Mesenchymal stem cell (in vitro differentiated cells and primary cell): ENCODE measurements at places on chromosomes 12 and 14.
A peak's percentile ranks its signal among the peaks of the same experiment; 100 is the strongest.

- no peak for DNase-seq
Observed at GRCh38 chr12:1984759-1985158, 19.5 kb downstream of the DCP1B start.

DNA sequence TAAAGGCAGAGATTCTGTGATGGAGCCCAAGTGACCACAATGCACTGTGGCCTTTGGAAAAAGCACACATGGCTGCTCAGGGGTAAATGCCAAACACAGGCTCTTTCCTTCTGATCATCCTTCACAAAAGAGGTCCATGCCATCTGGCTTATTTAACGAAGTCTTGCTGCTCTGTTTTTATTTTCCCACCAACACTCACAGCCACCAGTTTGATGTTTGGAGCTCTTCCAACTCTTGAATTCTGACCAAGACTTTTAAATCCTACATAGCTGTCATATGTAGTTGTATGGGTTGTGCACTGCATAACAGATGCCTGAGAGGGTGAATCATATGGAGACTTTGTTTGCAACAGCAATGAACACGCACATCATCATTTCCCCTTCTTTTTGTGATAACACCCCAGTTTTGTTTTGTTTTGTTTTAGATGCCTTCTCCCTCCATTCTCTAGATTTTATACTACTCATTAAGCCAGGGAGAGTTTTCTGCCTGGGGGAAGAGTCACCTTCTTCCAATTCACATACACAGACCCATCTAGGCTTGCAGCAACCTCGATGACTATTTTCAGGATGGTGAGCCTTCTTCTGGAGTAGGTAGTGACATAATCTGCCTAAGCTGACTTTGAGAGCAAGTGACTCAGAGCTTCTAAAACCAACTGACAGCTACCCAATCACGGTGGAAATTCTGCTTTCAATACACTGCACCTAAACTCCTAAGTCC, 145.2 kb upstream of the WSCD2 start:
- DNase-seq: no peak

GRCh38 chr12:109433618-109434017, 43.5 kb downstream of the KCTD10 start:
- DNase-seq: no peak

- peak; percentile 9 for DNase-seq
Observed at GRCh38 chr12:614411-614970, 48.8 kb downstream of the NINJ2 start.

GRCh38 chr14:77543637-77544334, 45.2 kb upstream of the ISM2 start:
- DNase-seq: peak; percentile 18

GRCh38 chr14:77985211-77985615, 185.0 kb upstream of the NRXN3 start:
- DNase-seq: no peak

DNA sequence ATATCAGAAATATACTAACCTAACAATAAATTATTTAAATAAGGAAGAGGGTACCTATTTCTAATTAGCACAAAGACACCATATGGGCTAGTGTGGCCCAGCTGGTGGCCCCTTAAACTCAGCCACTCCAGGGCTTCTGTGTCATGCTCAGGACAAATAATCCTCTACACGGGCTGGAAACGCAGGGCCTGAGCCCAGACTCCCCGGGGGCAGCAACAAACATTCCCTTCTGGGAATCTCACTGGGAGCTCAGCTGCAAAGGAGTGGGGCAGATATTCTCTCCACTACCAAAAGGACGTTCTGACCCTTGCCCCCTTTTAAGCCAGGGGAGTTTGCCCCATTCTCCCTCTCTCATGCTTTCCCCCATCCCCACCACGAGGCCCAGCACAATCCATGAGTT, 43.7 kb upstream of the ELK3 start:
- DNase-seq: no peak

GRCh38 chr14:83960832-83961512, 1569.0 kb upstream of the FLRT2 start:
- no peak for DNase-seq

DNA sequence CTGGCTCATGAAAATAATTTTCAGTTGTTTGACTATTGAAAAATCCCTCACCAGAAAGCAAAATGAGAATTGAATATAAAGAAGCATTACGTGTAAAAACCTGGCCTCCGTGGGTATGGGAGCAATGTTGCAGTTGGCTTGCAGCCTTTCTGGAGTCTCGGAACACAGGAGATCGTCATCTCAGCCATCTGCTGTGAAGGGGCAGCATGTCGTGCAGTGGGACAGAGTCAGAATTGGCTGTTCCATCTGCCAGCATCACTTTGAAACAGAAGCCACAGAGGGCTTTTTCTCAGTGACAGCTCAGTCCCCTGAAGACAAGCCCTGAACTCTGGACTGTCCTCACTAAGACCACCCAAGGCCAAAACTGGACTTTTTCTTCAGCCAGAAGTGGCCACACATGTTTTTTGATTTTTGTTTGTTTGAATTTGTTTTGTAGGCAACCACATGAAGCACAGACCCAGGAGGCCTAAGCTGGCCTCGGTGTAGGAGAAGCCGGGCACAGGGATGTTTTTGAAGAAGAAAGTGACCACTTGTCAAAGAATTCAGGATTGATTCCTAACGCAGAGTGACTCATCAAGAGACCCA, 170.8 kb upstream of the DYRK2 start:
- no peak for DNase-seq

GRCh38 chr14:78530078-78530477, 359.9 kb downstream of the NRXN3 start:
- no peak for DNase-seq

- peak; percentile 57 for DNase-seq
Observed at GRCh38 chr12:188910-189621, 24.9 kb downstream of the SLC6A12 start.

GRCh38 chr12:114013575-114014345, 47.6 kb upstream of the RBM19 start:
- DNase-seq: no peak

GRCh38 chr14:106586098-106586704, 1059.8 kb downstream of the TMEM121 start:
- DNase-seq: no peak

DNA sequence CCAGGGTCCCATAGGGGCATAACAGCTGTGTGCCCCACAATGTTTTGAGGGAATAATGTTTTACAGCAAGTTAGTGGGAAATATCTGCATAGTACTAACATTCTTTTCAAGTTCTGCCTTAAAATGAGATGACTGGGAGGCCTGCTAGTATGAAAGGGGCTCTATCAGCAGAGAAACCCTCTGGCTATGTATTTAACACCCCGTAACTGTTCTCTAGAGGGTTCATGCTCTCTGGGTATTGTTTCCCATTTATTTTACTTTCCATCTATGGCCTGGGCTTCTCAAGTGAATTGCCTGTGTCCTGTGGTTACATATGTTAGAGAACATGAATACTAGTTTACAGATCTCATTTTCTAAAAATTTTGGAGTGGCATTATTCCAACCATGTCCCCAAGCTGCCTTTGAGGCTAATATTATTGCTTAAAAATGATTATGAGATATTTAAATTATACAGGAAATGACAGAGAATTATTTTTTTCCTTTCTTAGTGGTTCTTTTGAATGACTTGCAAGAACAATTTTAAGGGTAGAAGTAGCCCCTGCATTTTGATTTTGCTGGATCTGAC, 37.5 kb downstream of the GNG2 start:
- no peak for DNase-seq

GRCh38 chr12:100473050-100473715, 483 bp upstream of the NR1H4 start:
- peak; percentile 8 for DNase-seq

- DNase-seq: no peak
Observed at GRCh38 chr14:97719931-97720330, 922.7 kb downstream of the VRK1 start.

GRCh38 chr14:95491936-95492608, 24.4 kb downstream of the SYNE3 start:
- no peak for DNase-seq

- no peak for DNase-seq
Observed at GRCh38 chr14:95015046-95015445, 142.3 kb downstream of the DICER1 start.

DNA sequence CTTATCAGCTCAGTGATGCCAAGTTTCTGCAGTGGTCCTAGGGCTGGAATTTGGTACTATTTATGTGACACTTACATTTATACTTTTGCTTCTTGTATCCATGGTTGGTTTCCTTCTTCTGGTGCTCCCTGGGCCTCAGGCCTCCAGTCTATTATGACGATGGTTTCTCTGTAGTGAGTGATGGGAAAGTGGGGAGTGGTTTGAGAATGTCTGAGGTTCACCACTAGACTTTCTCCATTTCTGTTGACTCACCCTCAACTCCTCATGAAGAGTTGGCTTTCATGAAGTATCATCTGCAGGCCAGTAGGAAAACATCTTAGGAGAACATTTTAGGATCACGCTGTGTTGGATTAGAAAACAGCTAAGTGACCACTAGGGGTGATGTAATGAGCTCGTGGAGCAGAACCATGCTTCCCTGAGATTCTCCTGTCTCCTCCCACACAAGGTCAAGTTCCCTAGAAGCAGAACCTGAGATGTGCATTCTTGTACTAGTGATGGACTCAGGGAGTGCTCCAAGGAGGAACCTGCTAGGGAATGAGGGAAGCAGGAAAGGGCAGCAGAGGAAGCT, 32.1 kb downstream of the RPH3A start:
- DNase-seq: no peak

DNA sequence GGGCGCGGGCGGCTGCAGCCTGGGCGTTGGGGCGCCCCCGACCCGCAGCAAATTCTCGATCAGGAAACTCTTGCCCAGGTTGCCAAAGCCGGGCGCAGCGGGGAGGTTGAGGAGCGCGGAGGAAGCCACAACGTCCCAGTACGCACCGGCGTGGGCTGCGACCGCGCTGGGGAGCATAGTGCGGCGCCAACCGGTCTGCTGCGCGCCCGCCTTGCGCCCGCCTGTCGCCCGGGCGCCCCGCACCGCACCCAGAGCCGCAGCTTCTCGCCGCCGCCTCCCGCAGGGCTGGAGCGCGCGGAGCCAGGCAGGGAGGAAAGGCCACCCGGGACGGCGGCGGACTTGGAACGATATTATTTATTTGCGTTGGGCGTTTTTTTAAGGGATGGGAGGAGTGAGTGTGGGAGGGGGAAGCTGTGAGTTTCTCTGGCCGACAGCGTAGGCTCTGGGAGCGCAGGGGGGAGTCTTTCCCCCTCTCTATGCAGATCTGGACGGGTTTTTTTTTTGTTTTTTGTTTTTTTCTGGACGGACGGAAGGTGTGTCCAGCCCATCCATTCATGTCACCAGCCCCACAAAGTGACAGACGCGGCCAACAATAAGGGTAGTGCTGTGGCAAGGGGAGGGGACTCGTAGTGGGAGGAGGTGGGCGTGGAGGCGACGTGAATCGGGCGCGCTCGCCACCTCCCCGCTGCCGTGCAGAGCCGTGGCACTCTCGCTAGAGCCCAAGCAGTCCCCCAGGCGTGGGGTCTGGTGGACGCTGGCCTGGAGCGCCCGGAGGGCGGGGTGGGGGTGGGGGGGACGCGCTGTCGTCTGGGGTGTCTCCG, at the start of gene DBX2:
Gene DBX2 (minus strand): TSS at position 349 of the 821 bp plus-strand sequence. CDS start 172 bp downstream, at position 177.
- no peak for DNase-seq

DNA sequence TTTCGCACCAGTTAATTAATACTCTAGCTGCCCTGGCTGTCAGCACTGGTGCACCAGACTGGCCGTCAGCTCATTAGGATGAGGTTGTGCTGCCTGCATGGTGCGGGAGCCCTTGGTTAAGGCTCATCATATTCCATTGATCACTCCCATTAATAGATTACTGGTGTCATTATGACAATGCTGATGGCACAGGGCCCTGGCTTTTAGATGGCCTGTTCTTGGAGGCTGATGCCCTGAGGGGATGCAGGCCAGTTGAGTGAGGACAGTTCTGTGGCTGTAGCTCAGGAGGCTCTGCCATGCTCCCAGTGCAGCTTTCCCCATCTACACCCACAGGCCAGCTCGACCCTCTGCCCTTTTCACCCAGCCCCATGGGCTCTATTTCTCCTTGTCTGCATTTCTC, 126.6 kb downstream of the PRMT8 start:
- no peak for DNase-seq

GRCh38 chr14:76698631-76699030, 62.6 kb upstream of the VASH1 start:
- DNase-seq: no peak

GRCh38 chr14:89805501-89805900, 149.0 kb downstream of the EFCAB11 start:
- peak; percentile 55 for DNase-seq

DNA sequence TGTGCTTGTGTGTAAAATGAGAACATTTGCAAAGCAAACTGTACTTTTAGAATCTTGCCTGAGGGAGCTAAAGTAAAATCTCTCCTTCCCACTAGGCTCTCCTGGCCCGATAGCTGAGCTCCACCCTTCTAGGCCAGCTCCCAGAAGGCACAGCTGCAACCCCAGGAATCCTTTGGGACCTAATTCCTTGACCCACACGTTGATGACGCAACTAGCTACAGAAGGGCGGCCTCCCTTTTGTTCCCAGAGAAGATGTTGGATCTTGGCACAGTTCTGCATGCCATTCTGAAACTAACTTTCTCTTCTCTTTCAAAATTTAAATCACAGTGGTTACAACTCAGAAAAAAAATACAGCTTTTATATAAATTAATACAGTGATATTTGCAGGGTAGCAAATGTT, 268.1 kb downstream of the EGLN3 start:
- no peak for DNase-seq

GRCh38 chr14:52835122-52835903, 43.9 kb upstream of the GNPNAT1 start:
- DNase-seq: peak; percentile 83
